ENCODE measurements at places on chromosomes 7 and 10.

DNA sequence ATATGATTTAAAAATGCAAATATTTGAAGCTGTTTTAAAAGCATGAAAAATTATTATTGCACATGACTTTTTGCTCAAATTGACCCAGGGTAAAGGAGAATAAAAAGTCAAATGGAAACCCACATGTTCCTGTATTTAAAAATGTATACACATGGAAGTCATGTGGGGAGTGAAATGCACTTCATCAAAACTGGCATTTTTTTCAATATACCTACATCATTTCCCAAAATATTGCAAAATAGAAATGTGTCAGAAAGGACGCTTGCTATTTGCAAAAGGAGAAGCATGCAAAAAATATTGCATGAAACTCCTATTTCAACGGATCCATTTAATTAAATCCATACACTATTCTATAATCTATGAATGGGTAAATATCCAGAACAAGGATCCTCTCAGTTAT, 117.0 kb downstream of the POU6F2 start:
- DNase-seq, result no peak

DNA sequence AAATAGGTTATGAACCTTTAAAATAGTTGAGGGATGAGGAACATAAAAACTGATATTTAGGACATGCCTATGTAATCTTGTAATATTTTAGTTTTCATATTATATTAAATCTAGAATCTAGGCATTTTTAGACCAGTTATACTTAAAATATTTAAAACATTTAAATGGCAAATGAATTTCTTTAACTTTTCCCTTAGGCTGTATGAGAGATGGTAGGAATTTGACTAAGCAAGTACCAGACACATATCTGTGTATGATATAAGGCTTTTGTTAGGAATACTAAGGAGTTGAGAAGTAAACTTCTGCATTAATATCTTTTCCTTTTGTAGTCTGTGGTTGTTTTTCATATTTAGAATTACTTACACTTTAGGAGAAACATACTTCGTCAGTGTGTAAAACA, 25.1 kb downstream of the SEPTIN7 start:
- DNase-seq, result no peak

GRCh38 chr10:114499116-114499515, 94.8 kb upstream of the AFAP1L2 start:
- no peak for DNase-seq

DNA sequence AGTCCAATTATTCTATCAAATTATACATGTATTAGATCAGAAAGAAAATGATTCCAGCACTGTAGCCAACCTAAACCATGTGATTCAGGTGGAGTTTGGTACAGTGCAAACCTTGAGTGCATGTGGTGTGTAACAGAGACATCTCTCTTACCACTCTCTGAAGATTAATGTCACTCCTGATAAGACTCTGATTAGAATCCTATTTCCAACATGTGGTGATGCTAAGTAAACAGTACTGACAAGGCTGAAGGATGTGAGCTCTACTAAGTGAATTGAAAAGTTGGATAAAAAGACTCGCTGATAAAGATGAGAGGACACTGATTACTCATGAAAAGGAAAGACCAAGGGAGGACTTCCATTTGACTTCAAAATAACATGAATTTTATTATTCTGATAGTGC, 232.0 kb downstream of the SDK1 start:
- no peak for DNase-seq

DNA sequence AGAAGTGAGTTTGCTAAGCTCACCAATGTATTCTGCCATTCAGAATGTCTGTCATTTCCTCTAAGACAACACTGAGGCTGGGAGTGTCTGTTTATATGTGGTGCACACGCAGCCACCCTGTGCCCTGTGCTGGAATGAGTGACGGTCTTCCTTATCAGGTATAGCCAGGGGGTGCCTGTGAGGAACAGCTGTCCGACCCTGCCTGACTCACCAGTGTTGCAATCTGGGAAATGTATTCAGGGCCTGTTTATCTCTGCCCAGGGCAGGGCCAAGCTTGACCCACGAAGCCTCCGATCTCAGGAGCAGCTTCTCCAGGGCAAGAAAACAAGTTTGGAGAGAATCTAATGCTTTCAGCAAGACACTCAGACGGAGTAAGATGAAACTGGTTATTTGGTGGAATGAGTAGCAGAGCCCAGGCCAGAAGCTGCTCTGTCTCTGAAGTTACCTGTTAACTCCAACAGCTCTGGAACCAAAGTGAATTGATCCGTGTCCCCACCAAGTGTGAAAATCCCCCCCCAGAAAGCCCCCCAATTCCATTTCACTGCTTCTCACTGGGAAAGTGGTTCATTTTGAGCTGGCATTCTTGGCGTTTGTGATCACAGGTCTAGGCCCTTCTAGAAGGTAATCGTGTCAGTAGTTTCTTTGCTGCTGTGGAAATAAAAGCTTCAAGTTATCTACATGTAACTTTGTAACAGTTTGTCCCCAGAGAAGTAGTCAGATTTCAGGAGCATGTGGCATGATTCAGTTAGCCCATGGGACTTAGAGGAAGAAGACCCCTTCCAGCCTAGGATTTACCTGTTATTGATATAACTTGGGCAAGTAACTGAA, 6.1 kb upstream of the UBE2H start:
- no peak for DNase-seq

All from activated T-helper 1 cell treated with anti-CD3 and anti-CD28 coated beads, Interleukin-12 subunit alpha, Interleukin-12 subunit beta, Interleukin-2, Interleukin-4 antibody, amounts not matched to agents 30 ng/mL and 10 ng/mL and 1 ng/mL, durations not matched to agents 14 hours and 24 hours and 36 hours (primary cell).